PC-3 (cell line): ENCODE measurements at places on chromosomes 7 and 10.

DNA sequence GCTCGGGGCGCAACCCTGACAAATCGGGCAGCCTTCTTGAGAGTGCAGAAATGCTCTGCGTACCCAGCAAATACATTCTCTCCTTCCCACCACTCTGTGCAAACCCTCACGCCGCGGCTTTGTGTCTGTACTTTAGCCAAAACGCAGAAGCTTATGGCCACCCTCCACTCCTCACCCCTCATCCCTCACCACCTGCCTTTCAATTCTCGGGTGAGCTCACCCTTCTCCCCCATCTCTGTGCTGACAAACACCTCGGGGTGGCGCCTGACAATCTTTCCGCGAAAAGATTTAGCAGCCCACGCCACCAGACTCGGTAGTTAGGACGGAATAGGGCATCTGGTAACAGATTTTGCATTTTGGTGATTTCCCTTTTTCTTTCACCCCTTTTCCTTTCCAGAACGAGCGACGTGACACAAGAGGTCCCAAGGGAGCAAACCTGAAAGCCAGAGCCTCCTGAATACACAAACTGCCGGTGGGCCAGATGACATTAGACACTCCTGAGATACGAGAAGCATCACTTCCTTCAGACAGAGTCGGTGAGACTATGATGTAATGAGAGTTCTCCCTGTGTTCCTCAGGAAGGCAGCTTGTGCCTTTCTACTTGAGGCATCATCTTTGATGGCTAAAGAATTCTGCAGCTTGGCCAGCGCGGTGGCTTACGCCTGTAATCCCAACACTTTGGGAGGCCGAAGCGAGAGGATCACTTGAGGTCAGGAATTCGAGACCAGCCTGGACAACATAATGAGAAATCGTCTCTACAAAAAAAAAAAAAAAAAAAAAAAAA lies 671 bp upstream of the ATAD1 start:
- H3K4me1 ChIP-seq: peaks cover 26% of the 10 kb centered on the region
- 0 out of 2 replicates have a peak, but pooled peaks cover 2% of the 10 kb centered on the region for H3K36me3 ChIP-seq
- DNase-seq: peak; percentile 32
- peak overlapping the region; percentile 82 for H3K27ac ChIP-seq
- peak overlapping the region; percentile 98 for H3K4me3 ChIP-seq

- peaks cover 18% of the 10 kb centered on the region for H3K4me1 ChIP-seq
- H3K4me3 ChIP-seq: no peak overlapping the region
- no peaks in the 10 kb centered on the region for H3K27me3 ChIP-seq
- H3K36me3 ChIP-seq: no peaks in the 10 kb centered on the region
- DNase-seq: peak; percentile 11
- peak overlapping the region; percentile 78 for H3K27ac ChIP-seq
Measured at GRCh38 chr10:7301006-7301778, 109.6 kb downstream of the SFMBT2 start.

- no peak overlapping the region for H3K4me3 ChIP-seq
- DNase-seq: no peak
- no peaks in the 10 kb centered on the region for H3K27me3 ChIP-seq
Measured at GRCh38 chr10:19252531-19252930, 203.9 kb downstream of the MALRD1 start.

DNA sequence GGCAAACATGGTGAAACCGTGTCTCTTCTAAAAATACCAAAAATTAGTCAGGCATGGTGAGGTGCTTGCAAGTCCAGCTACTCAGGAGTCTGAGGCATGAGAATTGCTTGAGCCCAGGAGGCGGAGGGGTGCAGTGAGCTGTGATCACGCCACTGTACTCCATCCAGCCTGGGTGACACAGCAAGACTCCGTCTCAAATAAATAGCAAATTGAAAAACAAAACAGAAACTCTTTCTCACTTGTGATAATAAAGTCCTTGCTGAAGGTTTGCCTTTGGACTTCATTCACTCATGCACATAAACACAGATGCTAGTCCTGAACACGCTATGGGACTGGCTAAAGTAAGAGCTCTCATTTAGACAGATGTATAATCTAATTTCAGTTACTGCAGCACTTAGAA lies 37.6 kb downstream of the ANK3 start:
- H3K36me3 ChIP-seq: no peaks in the 10 kb centered on the region
- no peak overlapping the region for H3K27ac ChIP-seq
- no peak overlapping the region for H3K4me3 ChIP-seq
- no peaks in the 10 kb centered on the region for H3K27me3 ChIP-seq
- H3K4me1 ChIP-seq: peaks cover 18% of the 10 kb centered on the region
- DNase-seq: no peak
